CD8-positive, alpha-beta T cell (primary cell): ENCODE measurements at places on chromosomes 5 and 9. TPM values are rescaled to one million over a fixed set of nuclear protein-coding genes. Genes with fewer than 3 reads are reported as not detected.

The CLK4 gene
- 106 TPM for total RNA-seq

The IL4 gene
- total RNA-seq = not detected

The LIX1 gene
- total RNA-seq = not detected

The CAVIN4 gene
- not detected for total RNA-seq

The OTP gene
- total RNA-seq = not detected

The FOXI1 gene
- not detected for total RNA-seq

The ACER2 gene
- total RNA-seq = 0.62 TPM

The SH3TC2 gene
- total RNA-seq = not detected

The STX17 gene
- total RNA-seq = 23.1 TPM

The TMEFF1 gene
- total RNA-seq = not detected

The ZNF366 gene
- total RNA-seq = not detected

The NSD1 gene
- total RNA-seq = 75.2 TPM

The GPR151 gene
- total RNA-seq = not detected

The MEIKIN gene
- not detected for total RNA-seq

The CDH9 gene
- not detected for total RNA-seq

The SLC25A46 gene
- total RNA-seq = 14.6 TPM

The C5orf46 gene
- total RNA-seq = not detected

The TLX3 gene
- total RNA-seq = not detected

The PIGO gene
- total RNA-seq = 16.4 TPM

The IFNB1 gene
- not detected for total RNA-seq

The MIER3 gene
- 29.3 TPM for total RNA-seq
